ENCODE measurements at places on chromosomes 3 and 15.

- DNase-seq: peak; percentile 50
These were observed 10.6 kb downstream of the TPM1 start for GRCh38 chr15:63052961-63053698.

DNA sequence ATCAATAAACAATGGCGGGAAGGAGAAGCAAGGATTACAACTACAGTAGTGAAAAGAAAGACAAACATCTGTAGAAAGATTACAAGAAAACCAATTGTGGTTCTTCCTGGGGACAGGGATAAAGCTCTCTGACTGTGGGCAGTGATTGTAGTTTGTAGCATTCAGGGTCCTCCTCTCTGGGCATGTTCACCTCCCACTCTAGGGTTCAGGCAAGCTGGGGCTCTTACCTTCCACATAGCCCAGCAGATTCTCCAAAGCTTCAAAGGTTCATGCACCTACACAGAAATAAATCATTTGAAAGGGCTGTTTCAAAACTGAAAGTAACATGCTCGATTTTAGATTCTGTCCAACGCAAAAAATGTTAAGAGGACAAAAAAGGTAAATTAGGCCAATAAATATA, 17.4 kb upstream of the UBE3A start:
- no peak for DNase-seq

DNA sequence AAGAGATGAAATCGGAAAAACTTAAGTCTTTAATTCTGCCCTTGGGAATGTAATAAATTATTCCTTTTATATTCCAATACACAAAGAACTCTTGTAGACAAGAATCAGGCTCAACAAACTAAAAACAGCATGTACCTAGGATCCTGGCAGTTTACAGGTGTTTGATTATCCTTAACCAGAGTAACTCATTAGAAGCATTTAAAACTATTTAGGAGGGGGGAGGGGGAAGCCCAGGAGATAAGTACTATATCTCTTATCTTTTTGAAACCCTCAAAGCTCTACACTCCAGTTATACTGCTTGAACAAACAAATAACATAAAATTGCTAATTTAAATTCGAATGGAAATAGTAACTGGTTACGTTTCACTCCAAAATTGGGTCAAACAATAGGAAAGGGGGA, 1.9 kb downstream of the CNBP start:
- DNase-seq: no peak

GRCh38 chr15:69045802-69046201, 31.3 kb downstream of the NOX5 start:
- DNase-seq: peak; percentile 52

DNA sequence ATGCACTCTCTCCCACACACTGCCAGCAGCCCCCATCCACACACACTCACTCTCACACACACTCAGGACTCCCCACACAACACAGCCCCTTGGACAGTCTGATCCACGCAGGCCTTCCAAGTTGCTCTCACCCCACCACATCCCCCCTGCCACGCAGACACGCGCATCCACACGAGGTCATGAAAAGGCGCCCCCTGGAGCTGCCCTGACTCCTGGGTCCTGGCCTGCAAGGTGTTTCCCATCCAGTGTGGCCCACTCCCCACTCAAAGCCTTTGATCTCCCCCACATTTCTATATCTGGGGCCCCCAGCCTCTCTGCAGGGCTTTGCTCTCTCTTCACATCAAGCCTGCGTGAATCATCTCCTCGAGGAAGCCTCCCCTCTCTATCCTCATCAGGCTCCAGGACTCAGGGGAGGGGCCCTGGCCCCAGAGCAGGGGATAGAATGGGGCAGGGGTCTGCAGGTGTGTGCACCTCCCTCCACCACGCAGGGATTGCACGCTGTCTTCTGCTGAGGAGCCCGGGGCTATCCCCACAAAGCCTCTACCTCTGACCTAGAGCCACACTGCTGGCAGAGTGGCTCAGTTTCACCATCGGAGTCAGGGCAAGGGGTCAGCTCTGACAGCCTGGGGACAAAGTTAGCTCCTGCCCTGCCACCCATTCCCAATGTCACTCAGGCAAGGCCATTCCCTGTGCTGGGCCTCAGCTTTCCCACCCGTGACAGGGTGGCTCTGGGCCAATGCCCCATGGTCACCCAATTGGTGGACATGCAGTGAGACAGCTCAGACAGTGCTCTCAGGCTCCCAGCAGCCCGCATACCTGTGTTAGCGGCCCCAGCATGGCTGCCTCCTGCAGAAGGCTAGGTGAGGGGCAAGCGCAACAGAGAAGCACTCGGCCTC, 6.4 kb downstream of the MYL3 start:
- no peak for DNase-seq

- no peak for DNase-seq
These were observed 63.5 kb downstream of the CMSS1 start for GRCh38 chr3:99881121-99881524.

DNA sequence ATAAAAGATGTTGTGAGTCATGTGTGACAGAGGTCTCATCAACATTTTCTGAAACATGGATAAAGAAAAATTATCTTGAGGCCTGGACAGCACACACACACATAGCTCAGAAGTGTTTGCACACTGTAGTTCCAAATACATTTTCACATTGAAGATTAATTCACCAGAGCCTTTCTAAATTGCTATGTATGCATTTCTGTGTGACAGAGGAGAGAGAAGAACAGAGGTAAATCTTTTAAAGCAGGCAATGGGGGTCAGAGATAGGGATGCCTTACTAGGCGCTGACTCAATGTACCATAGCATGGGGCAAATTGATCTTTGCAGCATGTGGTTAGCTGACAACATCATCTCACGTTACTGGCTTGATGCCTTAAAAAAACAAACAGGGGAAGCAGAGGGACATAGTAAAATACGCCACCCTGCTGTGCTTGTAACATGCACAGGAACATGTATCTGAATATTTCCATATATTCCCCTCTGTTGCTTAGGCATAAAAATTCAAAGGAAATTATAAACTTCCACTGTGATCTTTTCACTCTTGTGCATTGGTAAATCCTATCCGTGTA, 7.7 kb downstream of the POU1F1 start:
- peak; percentile 7 for DNase-seq

DNA sequence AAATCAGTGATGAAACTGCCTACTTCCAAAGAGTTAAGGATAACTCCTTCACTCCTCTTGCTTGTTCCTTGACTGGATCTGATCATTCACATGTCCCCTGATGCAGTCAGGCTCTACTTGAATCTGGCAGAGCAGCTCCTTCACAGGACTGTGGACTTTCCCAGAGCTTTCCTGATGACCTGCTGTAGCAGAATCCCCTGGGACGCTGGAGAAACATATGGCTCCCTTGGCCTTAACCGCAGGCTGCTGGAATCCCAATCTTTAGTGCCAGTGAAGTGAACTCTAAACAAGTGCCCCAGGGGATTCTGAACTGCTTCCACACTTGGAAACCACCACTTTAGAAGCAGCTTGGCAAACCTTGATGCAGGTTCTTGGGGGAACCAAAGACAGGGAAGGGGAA, 217.8 kb downstream of the CHST2 start:
- DNase-seq: peak; percentile 22

DNA sequence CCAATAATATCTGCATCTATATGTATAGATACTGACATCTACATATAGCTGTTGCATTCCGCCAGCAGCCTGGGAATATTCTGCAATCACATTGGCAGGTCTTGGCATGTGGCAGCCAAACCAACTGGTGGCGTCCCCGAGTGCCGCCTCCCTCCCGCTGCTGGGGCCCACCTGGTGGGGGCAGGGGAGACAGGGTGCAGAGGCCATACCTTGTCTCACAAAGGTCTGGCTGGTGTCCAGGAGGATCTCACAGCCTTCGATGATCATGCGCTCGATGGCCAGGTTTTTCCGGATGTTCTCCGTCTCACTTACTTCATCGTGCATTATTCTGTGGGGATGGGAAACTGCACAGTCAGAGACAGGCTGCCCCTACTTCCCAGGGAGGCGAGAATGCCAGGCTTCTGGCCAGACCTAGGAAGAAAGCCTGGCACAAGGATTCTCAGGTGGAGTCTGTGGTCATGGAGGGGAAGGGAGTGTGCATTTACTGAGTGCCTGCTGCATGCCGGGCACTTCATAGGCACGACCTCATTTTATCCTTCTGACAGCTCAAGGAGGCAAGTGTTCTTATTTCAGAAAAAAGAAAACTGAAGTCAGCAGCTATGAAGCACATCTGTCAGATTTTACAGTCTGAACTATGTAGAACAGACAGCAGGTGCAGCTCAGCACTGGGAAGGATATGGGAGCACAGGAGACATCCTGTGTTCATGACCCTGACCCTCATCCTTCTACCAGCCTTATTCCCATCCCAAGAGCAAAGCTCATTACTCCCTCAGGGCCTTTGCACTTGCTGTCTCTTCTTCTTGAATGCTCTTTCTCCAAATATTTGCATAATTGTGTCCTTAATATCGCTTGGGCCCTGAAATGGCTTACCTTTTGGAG, 62.8 kb downstream of the RASGRF1 start:
- DNase-seq: no peak

GRCh38 chr3:142815803-142816202, 73.1 kb downstream of the PCOLCE2 start:
- DNase-seq: no peak

All from fibroblast of upper back skin (primary cell).